HT-29 (cell line): ENCODE measurements at places on chromosomes 7 and 10.
A peak's percentile ranks its signal among the peaks of the same experiment; 100 is the strongest.

GRCh38 chr7:78993341-78993740 lies 460.1 kb downstream of the MAGI2 start:
- no peak for DNase-seq

DNA sequence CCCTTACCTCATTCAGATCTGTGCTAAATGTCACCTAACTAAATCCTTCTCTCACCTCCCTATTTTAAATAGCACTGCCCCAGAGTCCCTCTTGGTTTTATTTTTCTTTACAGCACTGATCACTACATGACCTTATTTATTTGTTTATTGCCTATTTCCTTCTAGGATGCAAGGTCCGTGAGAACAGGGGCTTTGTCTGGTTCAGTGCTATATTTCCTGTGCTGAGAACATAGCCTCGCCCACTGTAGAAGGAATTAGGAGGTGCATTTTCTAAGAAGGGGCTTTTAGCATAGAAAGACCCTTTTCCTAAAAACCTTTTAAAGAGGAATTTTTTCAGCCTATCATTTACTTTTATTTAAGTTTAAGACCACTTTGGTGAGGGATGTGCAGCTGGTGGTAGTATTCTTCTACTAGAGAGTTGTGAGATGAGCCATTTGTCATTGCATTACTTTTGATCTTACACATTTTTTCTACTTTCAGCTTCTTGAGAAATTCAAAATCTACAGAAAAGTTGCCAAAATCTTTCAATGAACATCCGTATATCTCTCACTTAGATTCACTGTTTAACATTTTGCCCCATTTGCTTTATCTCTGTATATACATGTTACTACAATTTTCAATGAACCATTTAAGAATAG lies 13.5 kb upstream of the PCGF5 start:
- DNase-seq = no peak

DNA sequence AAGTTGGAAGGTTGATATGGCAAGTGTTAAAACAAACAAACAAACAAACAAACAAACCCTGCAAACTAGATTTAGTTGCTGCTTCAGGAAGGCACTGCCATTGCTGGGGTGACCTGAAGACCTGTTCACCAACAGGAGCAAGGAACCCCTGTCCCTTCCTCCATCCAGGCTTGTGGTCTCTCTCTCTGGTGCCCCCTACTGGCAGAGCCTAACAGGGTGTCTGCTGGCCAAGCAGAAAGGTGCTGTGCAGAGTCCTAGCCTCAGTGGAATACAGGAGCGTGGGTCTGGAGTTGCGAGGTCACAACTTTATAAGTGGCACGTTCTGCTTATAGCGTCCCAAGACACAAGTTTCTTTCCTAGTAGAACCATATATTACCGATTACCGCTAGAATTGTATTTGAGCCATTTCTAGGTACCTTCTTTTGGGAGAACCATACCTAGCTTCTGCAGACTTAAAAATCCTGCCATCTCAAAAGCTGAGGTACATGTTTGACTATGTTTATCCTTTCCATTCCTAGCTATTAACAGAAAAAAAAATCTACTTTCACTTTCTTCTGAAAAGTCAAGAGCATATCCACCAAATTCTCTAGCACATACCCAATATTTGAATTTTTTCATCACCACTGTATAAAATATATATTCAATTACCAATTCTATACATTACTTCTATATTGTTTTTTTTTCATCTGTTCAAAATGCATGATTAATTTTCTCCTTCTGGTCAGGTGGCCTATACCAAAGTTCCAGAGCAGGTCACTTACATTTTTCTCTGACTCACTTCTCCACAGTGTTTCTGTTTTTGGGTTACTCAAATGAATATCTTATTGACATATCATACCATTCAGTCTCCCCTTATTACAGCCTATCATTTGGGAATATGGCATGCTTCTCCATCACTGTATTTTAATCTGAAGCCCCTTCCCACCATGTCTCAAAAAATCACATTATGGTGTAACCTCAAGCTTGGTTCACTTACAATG lies 29.1 kb upstream of the CALD1 start:
- DNase-seq = peak; percentile 67

DNA sequence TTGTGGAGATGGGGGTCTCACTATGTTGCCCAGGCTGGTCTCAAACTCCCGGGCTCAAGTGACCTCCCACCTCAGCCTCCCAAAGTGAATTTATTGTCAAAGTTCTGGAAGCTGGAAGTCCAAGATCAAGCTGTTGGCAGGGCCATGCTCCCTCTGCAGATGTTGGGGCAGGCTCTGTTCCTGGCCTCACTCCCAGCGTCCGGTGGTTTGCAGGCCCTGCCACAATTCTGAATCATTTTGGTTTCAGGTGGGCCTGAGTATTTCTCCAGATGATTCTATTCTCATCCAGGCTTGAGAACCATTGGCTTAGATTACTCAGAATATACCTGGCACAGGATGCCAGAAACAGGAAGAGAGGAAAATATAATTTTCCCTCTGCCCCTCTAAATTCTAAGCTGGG lies 737.4 kb downstream of the TNS3 start:
- DNase-seq = no peak

- no peak for DNase-seq
These were observed 1.8 kb upstream of the KCP start for GRCh38 chr7:128912281-128912680.
